ENCODE measurements at places on chromosomes 5 and 9.
A peak's percentile ranks its signal among the peaks of the same experiment; 100 is the strongest.

- no peak for DNase-seq
Observed at GRCh38 chr9:134063571-134064450, 4.0 kb downstream of the BRD3 start.

GRCh38 chr5:1542781-1543180 lies 19.0 kb upstream of the LPCAT1 start:
- peak; percentile 29 for DNase-seq

GRCh38 chr9:111752455-111752854 lies 42.3 kb downstream of the SHOC1 start:
- no peak for DNase-seq

- no peak for DNase-seq
Observed at GRCh38 chr5:103260951-103261350, 2.4 kb downstream of the MACIR start.
